Astrocyte of the hippocampus (primary cell): ENCODE measurements at places on chromosomes 1 and 21.

DNA sequence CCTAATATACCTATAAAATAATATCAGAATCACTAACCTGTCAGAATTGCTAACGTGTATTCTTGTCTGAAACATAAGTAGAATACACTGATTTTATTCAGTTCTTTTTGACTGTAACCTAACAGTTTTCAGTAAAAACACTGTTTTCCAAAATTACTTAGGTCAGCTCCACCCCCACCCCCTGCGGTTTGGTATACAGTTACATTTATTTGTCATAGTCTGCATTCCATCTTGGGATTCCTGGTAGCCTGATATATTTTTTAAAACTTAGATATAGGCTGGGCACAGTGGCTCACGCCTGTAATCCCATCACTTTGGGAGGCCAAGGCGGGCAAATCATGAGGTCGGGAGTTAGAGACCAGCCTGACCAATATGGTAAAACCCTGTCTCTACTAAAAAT is 19.8 kb upstream of the ABCD3 start:
- no peak for DNase-seq

DNA sequence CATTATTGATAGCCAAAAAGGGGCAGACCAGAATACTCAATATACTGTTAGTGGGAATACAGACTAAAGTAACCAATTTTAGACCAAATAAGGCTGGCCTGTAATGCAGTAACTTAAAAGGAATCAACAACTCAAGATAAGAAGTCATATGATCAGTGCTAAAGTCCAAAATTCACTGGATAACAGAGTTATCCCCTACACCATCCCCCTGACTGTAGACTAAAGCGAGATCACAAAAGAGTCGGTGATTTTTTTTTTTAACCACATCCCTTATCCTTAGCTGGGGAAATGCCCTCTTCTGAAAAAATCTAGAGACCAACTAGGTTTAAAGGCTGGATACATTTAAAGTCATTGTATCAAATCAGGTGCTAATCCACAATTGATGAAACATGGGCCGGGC is 7.7 kb downstream of the UBR4 start:
- DNase-seq = no peak

GRCh38 chr1:37473431-37474045 is 842 bp upstream of the ZC3H12A start:
- peak; percentile 41 for DNase-seq

GRCh38 chr1:14082331-14082730 is 382.3 kb downstream of the PRDM2 start:
- no peak for DNase-seq

DNA sequence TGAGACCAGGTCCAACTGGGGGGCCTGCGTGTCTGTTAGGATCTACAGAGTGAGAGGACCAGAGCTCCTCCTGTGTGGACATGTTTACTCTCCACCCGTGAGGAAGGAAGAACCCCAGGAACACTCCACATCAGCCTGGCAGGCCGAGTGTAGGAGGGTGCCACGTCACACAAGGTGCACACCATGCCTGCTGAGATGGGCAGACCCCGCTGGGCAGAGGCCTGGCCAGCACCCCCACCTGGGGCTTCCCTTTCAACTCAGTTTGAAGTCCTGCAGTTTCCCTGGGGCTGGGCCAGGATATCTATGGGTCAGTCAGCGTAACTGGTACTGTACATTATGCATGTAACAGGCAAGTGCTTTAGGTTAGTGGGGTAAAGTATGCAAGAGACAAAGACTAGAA is 30.1 kb upstream of the PCBP3 start:
- no peak for DNase-seq

DNA sequence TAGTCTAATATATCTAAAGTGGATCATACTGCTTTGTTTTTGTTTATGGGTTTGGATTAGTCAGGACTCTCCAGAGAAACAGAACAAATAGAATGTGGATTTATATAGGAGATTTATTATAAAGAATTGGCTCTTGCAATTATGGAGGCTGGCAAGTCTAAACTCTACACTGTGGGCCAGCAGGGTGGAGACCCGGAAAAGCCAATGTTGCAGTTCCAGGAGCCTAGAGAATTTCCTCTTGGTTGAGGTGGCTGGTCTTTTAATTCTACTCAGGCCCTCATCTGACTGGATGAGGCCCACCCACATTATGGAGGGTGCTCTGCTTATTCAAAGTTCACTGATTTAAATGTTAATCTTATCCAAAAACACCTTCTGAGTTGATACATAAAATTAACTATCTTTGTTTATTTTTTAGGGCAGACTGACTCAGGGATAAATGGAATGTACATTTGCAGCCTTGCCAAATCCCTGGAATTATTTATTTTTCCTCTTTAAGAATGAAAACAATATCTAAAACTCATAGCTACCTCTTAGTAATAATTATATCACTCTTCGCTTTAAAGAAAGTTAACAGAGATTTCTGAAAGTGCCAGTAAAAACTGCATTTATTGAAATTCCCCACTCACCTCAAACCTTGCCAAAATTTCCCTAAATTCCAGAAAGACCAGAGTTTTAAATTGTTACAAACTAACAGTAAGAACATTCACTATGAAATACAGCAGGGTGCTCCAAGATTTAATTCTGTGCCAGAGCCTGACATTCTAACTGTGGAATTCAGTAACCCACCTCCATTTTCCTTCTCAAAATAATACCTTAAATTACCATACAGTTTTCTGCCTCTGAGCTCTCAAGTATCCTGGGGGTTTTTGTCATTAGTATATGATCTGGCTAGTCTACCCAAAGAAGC is 36.6 kb upstream of the SSX2IP start:
- DNase-seq = peak; percentile 36

DNA sequence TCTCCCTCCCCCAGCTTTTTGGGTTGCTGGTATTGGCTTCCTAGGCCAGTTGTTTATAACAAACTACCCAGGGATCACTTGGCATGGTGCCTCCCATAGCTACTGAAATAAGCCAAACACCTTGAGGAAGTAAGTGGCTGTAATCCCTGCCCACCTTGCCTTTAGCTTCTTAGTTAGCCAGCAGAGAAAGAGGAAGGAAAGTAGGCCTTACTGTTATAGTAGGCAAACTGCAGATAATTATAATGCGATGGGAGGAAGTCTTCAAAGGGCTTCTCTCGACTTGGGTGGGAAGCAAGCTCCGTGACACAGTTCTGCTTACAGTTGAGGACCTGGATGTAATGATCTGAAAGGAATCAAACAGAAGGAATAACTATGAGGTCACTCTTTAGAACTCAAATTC is 8.2 kb downstream of the P3H1 start:
- no peak for DNase-seq

DNA sequence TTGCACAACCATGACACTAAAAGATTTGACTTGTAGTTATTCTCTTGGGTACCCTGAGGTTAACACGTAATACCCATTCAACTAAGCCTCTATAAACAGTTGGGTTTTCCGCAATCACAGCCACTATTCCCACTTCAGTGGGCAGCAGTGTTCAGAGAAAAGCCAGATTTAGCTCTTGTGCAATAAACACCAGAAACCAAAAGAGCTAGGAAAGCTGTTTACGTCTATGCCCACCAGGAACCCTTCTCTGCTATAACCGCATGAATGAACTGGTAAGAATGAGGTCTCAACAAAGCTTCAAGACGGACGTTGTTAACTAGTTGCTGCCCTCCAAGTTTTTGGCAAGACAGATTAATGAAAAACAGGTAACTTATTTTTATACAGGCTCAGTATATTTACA is 101.3 kb downstream of the SLC45A1 start:
- DNase-seq = peak; percentile 63

DNA sequence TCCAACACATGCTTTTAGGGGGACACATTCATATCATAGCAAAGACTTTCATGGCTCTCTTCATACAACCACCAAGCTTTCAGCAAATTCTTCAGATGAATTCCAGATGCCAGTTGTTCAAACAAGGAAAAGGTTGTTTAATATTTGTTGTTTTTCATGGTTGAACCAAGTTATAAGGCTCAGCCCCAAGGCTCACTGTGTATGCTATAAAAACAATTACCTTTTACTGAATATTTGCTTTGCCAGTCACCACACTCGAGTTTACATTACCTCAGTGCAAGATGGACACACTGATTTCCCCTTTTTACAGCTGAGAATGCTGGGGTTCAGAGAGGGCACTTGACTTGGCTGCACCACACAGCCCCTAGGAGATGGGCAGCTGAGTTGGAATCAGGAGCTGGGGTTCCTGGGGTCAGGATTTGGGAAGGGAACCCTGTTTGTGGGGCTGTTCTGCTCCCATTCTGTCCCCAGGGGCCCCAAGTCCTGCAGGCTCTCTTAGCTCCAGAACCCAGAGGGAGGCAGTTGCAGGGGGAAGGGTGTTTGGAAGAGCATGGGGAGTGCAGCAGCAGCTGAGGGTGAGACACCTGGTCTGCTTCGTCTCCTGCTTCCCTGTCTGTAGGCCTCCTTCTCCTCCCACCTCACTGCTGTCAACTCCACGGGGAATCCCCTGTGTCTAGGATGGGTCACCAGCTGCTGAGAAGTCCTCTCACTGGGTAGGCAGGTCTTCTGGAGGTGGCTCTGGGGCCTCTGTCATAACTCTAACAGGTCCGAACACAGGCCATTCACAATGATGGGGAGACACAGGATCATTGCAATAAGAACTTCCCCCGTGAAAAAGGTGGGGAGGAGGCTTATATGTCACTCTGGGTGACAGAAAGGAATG is 12.8 kb upstream of the TMPRSS2 start:
- DNase-seq = no peak

GRCh38 chr21:36330904-36331303 is 10.9 kb downstream of the MORC3 start:
- peak; percentile 70 for DNase-seq

DNA sequence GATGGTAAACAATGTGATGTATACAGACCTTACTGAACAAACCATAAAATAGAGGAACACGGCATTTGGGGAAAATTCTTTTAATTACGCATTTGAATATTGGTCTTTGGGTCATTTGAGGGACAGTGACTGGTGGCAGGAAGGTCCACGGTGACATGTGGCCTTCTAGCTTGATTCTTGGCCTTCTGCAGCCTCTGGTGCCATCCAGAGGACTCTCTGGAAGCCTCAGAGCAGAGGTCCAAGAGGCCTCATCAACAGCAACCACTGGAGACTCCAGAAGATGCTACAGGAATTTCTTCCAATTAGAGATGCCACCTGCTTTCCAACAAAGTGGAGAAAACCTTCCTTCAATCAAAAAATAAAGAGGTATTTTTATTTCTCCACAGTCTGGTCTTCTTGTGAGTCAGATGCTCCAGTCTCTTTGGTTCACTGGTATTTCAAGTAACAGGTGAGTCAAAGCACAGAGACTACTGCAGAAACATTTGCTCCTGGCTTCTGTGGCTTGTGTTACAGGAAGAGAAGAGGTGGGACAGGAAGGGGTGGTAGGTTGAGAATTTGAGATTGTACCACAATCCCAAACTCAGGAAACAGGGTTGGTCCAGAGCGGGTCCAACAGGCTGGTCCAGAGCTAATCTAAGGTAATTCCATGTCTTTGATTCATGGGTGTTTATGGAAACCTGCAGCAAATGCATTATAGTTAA is 2.7 kb upstream of the F5 start:
- no peak for DNase-seq

DNA sequence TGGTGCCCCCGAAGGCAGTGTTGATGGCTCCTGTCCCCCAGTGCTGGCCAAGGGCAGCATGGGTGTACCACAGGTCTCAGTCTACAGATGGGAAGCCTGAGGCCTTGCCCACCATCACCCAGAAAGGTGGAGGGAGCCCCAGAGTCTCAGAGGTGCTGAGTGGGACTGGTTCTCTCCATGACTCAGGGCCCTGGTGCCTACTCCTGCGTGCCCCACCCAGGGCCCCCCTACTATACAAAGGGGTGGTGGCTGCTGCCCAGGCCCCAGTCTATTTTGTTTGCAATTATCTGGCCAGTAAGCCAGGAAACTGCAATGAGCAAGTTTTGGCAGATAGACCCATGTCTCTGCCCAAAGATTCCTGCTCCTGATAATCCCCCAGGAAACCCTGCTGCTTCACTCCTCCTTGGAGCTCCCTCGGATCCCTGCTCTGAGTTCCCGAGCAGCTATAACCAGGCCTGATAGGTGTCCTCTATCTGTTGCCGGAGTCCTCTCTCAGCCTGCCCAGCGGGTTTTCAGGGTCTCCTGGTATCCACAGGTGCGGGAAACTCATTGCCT is 41.7 kb downstream of the EDN2 start:
- DNase-seq = no peak

DNA sequence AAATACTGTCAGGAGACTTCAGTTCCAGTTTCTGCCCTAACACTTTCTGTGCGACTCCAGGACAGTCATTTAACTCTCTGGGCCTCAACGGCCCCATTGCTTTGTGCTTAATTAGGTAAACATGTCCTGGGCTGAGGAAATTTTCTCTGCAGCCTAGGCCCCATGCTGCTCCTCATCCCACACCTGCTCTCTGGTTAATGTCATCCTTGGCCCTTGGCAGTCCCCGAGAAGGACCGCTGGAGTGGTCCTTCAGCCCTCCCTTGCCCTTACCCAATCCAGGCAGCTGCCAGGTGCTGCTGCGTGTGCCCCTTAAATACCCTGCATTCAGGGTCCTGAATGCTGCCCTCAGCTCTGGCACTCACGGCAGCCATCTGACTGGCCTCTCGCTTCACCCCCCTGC is 18.7 kb downstream of the UBL4B start:
- DNase-seq = no peak

DNA sequence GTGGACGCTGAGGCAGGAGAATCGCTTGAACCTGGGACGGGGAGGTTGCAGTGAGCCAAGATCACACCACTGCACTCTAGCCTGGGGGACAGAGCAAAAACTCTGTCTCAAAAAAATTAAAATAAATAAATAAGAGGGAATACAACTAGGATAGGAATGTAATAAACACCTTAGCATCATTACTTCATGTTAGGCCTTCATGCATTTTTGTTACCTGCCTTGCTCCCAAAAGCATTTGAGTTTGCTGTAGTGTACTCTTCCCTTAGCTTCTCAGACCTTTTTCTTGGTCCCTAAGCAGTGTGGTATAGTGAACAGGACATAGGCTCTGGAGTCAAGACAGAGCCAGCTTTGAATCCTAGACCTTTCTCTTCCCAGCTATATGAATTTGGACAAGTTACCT is 2.8 kb upstream of the OSCP1 start:
- no peak for DNase-seq

DNA sequence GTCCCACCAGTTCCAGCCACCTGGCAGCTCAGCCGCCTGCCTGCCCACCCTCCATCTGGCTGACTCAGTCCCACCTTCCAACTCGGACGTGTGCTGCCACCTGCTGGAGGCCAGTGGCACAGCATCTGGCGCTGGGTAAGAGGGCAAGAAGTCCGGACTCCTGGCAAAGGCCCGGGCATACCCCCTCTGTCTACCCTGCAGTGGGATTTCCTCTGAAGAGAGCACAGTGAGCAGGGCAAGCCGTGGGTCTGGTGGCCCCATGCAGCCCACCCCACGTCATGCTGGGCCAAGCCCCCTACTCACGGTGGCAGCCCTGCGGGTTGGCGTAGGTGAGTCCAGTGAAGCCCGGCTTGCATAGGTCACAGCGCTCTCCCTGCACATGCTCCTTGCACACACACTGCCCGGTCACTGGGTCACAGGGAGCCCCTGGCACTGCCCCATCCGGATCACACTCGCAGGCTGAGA is 24.5 kb downstream of the LAMB3 start:
- DNase-seq = peak; percentile 85
